Fibroblast of villous mesenchyme (primary cell): ENCODE measurements at places on chromosomes 7 and 10.
A peak's percentile ranks its signal among the peaks of the same experiment; 100 is the strongest.

GRCh38 chr10:3524086-3524960, 260.7 kb downstream of the KLF6 start:
- peak; percentile 51 for DNase-seq

DNA sequence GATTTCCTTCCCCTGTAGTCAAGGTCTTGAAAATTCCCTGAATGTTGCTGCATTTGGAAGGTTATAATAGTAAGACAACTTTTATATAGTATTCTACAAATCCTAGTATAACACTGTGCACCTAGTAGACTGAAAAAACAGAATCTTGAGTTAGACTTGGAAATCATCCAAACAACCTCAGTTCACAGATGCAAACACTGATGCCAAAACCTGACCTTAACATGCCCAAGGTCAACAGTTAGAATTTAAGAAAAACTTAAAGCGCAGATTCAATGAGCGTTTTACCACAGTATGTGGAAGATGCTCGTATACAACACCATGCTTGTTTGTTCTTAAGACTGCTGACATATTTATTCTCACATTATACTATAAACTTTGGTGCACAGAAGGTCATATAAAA, 3.0 kb downstream of the PIP4K2A start:
- no peak for DNase-seq

- DNase-seq: no peak
Measured at GRCh38 chr10:114283535-114284234, 44.6 kb downstream of the VWA2 start.

DNA sequence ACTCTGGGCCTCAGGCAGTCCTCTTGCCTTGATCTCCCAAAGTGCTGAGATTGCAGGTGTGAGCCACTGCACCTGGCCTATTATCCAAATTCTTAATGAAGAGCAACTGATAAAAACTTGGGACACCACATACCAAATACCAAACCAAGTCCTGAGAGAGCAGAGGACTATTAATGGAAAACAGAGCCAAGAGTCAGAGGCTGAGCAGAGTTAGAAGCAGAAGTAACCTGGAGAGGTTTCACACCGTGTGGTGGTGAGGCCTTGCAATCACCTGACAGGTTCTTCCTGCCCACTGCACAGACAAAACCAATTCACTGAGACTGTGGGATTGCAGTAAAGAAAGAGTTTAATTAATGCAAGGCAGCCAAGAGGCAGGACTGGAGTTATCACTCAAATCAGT, 16.0 kb downstream of the SSMEM1 start:
- no peak for DNase-seq

DNA sequence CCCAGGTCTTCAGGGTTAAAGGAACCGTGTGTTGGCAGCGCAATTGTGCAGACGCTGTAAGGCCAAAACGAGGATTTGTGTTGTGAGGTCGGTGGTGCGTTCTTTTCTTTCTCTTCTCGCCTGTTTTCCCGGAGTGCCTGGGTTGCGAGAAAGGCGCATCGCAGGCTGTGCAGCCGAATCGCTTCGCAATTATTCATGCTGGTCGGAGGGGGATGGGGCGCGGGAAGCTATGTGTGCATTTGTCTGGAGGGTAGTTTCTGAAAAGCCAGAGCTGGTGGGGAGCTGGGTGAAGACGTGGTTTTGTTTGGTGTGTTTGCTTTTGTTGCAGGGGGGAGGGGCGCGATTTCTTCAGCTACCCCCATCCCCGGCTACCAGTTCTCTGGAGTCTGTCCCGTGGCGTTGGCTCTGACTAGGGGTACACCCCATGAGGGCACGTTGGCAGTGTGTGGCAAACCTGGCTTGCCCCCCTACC, 2.1 kb downstream of the MXI1 start:
- DNase-seq: peak; percentile 68

DNA sequence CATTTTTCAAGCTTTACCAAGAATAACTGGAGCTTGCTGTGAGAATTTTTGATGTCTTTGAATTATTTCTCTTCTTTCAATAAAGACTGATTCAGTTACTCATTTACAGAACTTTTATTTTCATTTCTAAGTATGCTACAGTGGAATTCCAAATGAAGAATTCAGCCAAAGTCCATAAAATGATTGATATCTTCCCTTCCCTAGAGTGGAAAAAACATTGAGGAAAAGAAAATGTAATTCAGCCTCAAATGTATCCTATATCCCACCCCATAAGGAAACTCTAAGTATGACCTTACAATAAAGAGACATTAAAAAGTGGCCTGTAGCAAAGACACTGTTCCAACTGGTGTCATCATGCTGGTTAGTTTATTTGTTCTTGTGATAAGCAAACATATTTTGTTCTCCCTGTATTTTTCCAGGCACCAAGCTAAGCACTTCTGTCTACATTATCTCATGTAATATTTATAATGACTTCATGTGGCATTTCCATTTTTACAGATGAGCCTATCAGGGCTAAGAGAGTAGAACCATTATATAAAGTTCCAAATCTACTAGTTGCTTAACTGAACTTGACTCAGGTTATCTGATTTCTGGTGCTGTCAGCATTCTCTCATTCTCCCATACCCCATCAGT, 450.4 kb downstream of the NEBL start:
- no peak for DNase-seq
